GM12864 (cell line): ENCODE measurements at places on chromosomes 1 and 21.

GRCh38 chr1:237205400-237206064 lies 163.5 kb downstream of the RYR2 start:
- no peak for DNase-seq

DNA sequence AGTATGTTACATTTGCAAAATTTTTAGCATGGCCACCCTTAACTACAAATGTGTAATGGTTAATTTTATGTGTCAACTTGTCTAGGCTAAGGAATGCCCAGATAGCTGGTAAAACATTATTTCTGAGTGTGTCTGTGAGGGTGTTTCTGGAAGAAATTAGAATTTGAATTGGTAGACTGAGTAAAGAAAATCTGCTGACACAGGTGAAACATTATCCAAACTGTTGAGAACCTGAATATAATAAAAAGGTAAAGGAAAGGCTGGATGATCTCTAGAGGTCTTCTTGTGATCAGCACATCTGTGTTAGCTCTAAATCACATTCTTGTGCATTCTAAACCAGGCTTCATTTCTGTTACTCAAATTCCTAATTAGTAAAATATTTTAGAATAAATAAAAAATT lies 100.8 kb downstream of the UCHL5 start:
- DNase-seq = no peak

DNA sequence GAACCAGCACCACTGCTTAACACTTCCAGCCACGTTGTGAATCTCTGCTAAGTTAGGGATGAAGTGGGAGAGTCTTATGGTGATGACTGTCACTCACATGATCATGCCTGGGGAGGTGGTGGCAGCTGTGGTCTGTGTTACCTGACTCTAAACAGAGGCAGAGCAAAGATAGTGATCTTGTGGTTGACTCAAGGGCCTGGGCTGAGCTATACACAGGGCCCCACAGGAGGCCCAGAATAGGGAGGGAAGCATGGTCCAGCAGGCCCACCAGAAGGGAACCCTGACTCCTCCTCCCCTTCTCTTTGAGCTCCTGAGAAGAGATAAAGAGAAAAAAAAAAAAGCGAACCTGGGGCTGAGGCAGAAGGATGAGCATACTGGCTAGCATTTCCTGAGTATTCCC lies 55.0 kb downstream of the PLXNA2 start:
- no peak for DNase-seq

DNA sequence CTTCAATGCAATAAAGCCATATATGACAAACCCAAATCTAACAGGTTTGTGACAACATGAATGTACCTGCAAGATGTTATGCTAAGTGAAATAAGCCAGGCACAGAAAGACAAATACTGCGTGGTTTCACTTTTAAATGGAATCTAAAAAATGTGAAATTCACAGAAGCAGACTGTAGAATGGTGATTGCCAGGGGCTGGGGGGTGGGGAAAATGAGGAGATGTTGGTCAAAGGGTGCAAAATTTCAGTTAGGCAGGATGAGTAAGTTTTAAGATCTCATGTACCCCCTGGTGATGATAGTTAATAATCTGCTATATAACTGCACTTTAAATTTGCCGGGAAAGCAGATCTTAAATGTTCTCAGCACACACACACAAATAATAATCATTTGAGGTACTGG lies 160.5 kb downstream of the PTBP2 start:
- no peak for DNase-seq

DNA sequence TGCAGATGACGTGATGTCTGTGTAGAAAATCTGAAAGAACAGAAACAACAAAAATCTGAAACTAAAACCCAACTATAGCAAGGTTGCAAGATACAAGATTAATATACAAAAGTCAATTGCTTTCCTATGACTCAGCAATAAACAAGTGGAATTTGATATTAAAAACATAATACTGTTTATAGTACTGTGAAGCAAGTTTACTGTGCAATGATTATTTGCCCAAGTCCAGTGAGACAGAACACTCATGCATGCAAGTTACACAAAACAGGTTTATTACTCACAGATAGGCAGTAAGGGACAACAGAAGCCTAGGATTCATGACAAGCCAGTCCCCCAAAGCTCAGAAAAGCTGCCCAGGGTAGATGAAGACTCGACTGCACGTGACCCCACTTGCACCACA lies 62.4 kb upstream of the RAB4A start:
- DNase-seq = no peak

DNA sequence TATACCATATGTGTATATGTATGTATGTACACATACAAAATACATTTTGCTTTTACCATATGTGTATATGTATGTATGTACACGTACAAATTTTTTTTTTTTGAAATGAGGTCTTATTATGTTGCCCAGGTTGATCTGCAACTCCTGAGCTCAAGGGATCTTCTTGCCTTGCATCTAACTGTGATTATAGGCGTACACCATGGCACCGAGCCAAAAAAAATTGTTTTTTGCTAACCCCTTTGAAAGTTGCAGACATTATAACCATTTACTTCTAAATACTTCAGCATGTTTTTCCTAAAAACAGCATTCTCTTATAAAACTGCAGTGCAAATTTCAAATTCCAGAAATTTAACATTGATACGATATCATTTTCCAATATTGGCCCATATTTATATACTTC lies 147.0 kb downstream of the POU2F1 start:
- DNase-seq = no peak

GRCh38 chr1:200992382-200993048 lies 31.0 kb downstream of the KIF21B start:
- DNase-seq = no peak

GRCh38 chr1:241275981-241276380 lies 81.0 kb downstream of the RGS7 start:
- DNase-seq = no peak

DNA sequence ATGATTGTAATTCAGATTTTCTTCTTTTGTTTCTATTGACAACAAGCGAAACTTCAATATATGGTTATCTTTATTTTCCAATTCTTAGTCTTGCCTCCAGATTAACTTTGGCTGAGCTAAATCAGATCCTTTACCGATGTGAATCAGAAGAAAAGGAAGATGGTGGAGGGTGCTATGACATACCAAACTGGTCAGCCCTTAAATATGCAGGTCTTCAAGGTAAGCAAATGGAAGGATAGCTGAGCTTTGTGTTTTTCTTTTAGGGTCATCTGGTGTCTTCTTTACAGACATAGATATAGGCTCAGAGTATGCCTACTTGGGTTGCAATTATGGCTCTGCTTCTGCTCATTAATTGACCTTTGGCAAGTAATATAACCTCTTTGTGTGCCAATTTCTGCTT lies 37.7 kb downstream of the AGL start:
- no peak for DNase-seq

DNA sequence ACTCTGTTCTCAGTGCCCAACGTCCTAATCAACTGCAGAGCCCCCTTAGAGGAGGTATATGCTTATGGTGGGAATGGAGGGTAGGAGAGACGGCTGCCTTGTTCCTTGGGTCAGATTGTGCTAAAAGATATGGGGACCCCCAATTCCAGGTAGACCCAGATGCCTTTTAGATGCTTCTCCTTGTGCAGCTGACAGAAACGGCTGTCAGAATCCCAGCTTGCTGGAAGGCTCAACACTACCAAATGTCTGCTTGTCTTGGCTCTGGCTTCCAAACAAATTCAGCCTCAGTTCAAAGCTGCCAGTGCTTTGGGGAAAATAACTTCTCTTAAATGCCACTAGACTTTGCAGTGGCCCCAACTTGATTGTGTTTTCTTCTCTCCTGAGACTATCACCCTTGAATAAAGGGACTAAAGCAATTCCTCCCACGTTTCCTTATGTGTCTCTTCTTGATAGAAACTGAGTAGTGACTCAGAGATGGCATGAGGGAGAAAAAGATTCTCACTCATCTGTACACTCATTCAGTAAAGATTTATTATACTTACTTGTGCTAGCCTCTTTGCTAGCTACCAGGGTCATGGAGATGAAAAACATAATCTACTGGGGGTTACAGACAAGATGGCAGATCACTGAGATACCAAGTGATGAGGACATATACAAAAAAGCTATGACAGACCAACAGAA lies 3.4 kb upstream of the RNF19B start:
- no peak for DNase-seq

DNA sequence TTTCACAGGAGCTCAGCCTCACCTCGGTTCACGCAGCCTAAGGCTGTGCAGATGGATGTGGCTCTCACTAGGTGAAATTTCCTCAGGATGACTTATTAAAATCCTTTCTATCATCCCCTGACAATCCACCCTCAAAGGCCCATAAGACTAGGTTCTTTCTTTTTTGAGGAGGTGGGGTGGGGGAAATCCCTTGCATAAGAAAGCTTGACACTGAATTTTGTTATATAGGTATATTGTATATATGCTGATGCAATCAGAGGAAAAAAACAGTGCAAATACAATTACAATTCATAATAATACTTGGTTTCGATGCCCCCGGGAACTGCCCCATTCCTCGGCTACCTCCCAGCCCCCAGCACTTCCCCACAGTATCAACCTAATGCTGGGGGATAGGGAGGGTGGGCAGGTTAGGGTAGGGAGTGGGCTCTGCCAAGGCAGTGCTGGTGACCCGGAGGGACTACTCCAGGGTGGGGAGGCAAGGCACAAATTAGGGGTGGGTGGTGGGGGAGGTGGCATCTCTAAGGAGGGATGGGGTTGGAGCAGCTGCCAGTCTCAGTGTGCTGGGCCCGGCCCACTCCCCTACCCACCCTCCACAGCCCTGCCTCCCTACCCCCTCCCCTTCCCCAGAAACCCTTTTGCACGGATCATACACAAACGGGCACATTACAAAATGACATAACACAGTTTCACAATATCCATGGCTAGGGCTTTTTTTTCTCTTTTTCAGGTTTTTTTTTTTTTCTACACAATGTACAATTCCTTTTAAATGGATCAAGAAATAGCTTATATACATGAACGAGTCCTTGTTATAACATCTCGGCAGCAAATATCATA lies 30.9 kb downstream of the SLC27A3 start:
- DNase-seq = no peak

DNA sequence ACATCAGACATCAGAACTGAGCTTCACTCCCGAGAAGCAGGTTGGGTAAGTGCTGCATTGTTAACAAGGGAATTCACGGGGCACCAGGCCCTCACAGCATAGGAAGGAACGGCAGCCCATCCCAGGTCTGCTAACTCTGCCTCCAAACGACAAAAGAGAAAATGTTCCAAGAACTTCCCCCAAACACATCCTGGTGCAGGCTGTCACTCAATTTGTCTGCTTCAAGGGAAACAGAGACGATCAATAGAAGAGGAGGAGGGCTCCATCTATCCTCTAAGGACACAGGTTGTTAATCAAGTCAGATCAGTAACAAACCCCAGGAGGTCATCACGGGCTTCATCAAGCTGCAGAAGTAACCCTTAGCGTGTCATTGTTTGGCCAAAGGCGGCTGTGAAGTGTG lies 3.5 kb upstream of the TSPEAR start:
- DNase-seq = no peak

DNA sequence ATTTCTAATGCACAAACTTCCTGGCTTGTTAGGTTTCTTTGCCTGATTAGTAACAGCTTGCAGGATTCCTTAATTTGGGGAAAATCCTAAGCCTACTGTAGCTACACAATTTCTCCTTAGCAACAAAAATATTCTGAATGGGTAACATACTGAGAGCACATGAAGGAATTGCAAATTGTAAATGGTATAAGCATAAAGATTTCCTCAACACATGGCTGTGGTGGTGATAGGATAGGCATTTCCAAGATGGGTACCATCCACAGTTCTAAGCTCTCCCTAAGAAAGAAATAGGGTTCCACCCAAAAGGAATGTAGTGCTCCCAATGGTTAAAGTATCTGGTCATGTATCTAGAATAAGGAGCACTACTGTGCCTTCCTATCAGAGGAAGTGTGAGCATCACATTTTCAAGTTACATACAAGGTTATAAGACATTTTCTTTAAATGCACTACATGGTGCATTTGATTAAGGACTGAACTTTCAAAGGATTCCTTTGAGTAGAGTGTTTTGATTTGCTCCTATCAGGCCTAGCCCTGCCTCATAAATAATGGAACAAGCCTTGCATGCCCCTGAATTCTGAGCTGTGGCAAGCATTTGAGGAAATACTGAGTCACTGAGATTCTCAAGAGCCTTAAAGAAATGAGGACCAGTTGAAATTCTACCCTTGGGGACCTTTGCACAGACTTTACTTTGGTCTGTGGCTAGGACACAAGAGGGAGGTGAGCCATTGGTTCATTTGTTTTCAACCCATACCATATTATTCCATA lies 286.4 kb downstream of the PTBP2 start:
- no peak for DNase-seq
